ENCODE measurements at places on chromosomes 2 and 18.

GRCh38 chr2:11133238-11133935, 21.9 kb upstream of the SLC66A3 start:
- DNase-seq, result no peak

DNA sequence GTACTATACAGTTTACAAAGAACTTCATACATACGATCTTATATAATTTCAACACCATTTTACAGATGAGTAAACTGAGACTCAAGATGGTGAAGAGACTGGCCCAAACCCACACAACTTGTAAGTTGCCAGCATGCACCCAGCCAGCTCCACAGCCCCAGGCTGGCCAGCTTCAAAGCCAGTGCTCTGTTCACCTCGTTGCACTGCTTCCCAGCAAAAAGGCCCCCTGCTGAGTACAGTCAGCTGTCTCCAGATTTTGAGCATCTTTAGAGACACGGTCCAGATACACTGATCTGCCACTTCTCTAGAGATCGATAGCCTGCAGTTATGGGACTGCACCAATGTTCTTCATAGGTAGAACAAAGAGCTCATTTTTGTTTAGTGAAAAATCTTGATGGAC, 257.2 kb upstream of the CHAC2 start:
- DNase-seq, result no peak

GRCh38 chr2:42059261-42059898, 11.6 kb downstream of the PKDCC start:
- DNase-seq, result no peak

- no peak for DNase-seq
Measured at GRCh38 chr2:102149644-102150455, 7.3 kb downstream of the IL1R1 start.

GRCh38 chr2:28868611-28869010, 1.5 kb downstream of the TRMT61B start:
- DNase-seq, result no peak

- no peak for DNase-seq
Measured at GRCh38 chr2:6031200-6031867, 339.1 kb downstream of the SOX11 start.

- no peak for DNase-seq
Measured at GRCh38 chr2:181374781-181375675, 82.2 kb upstream of the ITGA4 start.

GRCh38 chr18:66168685-66169235, 417.9 kb downstream of the CDH7 start:
- DNase-seq, result no peak

- DNase-seq, result peak; percentile 52
Measured at GRCh38 chr2:8477552-8478470, 204.0 kb upstream of the ID2 start.

DNA sequence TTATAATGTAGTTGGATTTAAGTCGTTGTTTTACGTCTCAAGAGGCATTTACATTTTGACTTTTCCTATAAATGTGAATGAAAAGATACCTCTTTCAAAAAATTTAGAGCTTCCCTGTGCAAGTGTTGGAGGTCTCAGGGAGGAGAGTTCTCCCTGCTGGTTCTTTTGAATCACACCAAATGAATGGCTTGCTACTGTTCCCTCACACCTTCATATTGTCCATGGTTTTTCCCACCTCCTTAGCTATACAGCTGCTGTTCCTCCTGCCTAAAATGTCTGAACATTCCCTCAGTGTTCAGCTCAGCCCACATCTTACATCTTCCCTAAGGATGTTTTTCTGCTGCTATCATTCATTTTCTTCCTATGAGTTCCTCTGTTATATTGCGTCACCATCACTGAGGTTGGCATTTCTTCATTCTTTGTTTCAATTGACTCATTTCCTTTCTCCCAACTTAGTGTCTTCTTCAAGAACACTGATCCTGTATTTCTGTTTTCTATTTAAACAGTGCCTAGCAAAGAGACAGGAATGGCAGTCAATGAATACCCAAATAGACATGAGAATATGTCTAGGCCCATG, 46.0 kb downstream of the COX7A2L start:
- peak; percentile 42 for DNase-seq

DNA sequence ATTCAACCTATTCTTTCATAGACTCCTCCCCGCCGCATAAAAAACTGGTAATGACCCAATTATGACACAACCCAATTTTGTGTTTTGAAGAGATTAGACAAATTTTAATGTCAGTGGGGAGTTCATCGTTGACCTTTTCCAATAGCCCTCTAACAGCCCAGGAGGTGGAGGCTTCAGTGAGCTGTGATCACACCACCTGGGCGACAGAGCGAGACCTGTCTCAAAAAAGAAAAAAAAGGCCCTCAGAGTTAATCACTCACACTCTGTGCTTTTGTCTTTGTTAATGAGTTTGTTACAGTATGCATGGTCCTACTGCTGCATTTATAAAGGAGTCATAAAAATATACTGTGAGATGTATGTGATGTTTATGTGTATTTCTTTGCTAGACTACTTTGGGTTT, 510.6 kb downstream of the CPS1 start:
- no peak for DNase-seq

- no peak for DNase-seq
Measured at GRCh38 chr2:148303161-148303560, 282.3 kb downstream of the MBD5 start.

- no peak for DNase-seq
Measured at GRCh38 chr2:64667535-64667934, 13.8 kb upstream of the SERTAD2 start.

GRCh38 chr2:58734365-58734764, 493.2 kb upstream of the FANCL start:
- no peak for DNase-seq

GRCh38 chr2:165122521-165122920, 81.3 kb downstream of the SCN3A start:
- no peak for DNase-seq

- DNase-seq, result no peak
Measured at GRCh38 chr2:226971084-226971483, 135.2 kb downstream of the RHBDD1 start.

- DNase-seq, result no peak
Measured at GRCh38 chr2:109247340-109247739, 118.3 kb downstream of the SH3RF3 start.

DNA sequence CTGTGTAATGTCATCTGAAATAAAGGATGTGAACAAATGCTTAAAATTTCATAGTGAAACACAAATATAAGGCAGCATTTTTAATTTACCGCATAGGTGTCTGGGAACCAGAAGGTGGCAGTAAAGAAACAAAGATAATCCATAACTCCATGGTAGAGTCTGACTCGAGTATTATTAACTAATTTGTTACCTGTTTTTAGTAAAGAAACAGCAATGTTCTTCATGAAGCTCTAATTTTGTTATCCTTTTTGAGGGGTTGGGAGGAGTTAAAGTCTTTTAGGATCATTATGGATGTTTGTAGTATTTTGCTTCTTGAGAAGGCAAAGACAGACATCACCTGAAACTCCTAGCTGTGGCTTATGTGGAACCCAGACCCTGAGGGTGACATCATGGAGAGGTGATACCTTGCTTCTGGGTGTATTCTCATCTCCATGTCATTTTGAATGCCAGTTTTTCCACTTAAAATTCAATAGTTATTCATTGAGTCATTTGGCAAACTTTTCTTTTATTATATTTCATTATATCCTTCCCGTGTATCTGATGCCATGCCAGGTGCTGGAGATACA, 286.2 kb upstream of the EPAS1 start:
- DNase-seq, result peak; percentile 68

- DNase-seq, result peak; percentile 52
Measured at GRCh38 chr2:178761759-178762371, 45.4 kb downstream of the TTN start.

- no peak for DNase-seq
Measured at GRCh38 chr2:183035298-183035953, 2.8 kb downstream of the NCKAP1 start.

- no peak for DNase-seq
Measured at GRCh38 chr2:69131983-69132675, 119.2 kb downstream of the ANTXR1 start.

DNA sequence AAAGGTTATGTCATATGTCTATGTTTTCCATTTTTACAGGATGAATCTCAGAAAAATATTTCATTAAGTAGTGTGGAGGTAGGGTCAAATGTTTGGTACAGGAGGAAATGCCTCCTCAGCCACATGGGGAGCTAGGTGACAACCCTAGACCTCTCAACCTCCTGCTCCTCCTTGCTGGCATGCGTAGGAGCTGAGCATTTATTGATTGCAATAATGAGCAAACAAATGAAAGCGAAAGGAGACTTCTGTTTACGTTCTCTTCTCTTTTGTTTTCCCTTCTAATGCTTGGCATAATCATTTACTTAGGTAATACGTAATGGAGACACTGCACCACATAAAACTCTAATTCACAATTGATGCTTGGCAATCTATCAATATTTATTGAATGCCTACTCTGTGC, 95.1 kb upstream of the CCBE1 start:
- DNase-seq, result no peak

- DNase-seq, result no peak
Measured at GRCh38 chr18:10067670-10068659, 154.1 kb downstream of the VAPA start.

DNA sequence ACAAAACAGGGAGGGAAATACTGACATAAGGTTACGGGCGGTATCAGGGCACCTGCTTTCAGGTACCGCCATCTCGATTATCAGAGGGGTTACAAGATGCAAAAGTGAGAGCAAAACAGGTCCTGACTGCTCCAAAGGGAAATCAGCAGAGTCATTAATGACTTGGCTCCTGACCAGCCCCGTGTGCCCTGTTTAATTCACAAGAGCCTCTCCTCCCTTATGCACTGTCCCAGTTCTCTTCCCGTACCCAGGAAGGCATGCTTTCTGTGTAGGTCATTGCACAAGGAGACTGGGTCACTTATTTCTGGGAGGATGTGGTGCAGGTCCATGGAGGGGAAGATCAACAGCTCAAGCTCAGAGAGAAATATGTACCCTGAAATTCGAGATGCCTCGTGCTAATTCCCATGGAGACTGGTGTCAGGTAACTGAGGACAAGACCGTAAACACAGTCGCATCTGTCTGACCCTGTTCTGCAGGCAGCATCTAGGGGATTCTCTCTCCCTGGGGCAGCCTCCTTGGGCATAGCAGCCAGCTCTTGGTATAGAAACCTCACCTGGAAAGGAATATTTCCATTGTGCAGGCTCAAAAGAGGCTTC, 79.9 kb downstream of the HNRNPLL start:
- no peak for DNase-seq

GRCh38 chr2:241376808-241377207, 20.7 kb downstream of the FARP2 start:
- DNase-seq, result no peak

DNA sequence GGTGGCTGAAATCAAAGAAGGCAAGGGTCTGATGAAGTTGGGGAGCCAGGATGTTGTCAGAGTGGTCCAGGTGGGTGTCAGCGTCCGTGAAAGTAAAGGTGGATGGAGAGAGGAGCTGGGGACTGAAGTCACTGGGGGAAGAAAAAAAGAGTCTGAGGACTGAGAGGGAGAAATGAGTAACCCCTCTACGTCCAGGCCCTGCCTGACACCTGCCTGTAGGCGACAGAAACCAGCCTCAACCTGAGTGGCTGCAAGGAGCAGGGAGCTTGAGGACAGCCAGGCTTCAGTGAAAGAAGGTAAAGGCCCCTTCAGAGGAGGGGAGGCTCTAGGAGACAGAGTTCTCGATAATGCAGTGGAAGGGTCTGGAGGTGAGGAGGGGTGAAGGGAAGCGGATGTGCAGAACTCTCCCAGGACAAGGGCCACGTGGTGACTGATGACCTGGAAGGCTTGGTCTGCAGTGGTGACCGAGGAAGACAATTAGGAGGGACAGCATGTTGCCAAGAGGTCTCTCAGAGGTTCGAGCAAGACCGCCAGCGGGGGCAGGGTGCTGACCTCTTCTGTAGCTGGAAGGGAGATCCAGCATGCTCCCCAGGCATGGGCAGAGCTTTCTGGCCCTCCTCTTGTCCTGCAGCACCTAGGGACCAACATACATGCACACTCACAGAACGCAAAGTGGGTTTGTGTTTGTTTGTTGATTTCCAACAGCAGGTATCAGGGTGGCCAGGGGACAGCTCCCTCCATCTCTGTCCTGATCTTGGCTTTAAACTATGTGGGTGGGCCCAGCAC, 86.6 kb upstream of the TMEM247 start:
- DNase-seq, result no peak

DNA sequence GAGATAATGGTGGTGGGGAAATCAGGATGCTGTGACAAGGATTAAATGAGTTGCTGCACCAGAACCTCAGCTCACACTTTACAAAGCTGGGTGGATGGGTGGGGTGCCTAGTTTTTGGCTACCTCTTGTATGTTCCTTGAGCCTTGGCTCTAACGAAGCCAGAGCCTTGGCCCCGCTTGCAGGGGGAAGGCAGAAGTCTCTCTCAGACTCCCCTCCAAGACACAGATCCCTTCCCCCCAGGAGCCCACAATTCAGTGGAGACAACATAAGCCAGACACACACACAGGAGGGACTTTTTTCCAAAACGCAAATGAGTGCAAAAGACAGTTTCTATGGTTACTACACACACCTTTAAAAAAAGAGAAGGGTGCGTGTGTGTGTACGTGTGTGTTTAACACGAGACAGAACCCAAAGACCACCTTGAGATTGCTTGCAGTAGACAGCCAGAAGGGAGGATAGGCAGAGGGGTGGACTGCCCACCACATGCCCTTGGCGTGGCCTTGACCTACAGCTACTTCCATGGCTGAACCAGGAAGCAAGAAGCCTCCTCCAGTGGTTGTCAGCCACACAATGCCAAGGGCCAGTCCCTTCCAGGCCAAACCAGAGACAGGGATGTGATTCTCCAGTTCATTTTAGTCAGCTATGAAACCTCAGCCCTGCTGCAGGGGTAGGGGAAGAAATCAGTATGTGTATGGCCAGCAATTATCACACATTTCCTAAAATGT, 70.3 kb downstream of the BCL2L11 start:
- DNase-seq, result no peak

GRCh38 chr2:65710779-65711295, 278.4 kb upstream of the SPRED2 start:
- peak; percentile 9 for DNase-seq

DNA sequence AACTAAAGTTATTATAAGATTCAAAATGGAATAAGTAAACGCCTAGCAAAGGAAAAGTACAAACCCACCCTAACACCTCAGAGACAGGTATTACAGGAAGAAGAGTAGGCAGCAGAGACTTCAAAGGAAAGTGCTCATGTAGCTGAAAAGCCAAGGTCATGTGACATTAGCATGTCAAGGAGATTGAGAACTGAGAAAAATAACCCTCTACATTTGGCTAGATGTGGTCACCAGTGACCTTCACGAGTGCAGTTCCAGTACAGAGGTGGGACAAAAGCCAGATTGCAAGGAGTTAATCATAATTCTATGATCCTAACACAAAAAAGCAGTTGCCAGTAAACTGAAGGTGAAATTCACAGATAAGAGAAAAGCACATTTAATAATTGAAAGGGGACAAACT, 252.7 kb downstream of the ZEB2 start:
- no peak for DNase-seq

DNA sequence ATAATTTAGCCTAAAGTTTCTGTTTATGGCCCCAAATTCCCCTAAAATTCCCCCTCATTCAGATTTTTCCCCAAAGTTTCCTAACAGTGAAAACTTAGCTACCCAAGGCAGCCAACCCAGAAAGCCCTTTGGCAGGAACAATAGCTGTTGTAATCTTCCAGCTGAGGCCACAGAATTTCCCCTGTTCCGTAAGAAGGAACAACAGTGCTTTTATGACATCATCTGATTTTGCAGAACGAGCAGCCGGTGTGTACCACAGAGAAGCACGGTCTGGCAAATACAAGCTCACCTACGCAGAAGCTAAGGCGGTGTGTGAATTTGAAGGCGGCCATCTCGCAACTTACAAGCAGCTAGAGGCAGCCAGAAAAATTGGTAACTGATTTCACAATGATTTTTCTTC, 6.3 kb downstream of the TNFAIP6 start:
- peak; percentile 97 for DNase-seq
